M059J (cell line): ENCODE measurements at places on chromosomes 7 and 10. TPM values are rescaled to one million over a fixed set of nuclear protein-coding genes. Genes with fewer than 3 reads are reported as not detected.

The SLC18A2 gene
- total RNA-seq: not detected in 2 replicates

- DNase-seq: no peak
Measured at GRCh38 chr10:72821606-72822005, 71.9 kb upstream of the OIT3 start.

- DNase-seq: no peak
Measured at GRCh38 chr10:34151931-34152330, 663.2 kb downstream of the PARD3 start.

DNA sequence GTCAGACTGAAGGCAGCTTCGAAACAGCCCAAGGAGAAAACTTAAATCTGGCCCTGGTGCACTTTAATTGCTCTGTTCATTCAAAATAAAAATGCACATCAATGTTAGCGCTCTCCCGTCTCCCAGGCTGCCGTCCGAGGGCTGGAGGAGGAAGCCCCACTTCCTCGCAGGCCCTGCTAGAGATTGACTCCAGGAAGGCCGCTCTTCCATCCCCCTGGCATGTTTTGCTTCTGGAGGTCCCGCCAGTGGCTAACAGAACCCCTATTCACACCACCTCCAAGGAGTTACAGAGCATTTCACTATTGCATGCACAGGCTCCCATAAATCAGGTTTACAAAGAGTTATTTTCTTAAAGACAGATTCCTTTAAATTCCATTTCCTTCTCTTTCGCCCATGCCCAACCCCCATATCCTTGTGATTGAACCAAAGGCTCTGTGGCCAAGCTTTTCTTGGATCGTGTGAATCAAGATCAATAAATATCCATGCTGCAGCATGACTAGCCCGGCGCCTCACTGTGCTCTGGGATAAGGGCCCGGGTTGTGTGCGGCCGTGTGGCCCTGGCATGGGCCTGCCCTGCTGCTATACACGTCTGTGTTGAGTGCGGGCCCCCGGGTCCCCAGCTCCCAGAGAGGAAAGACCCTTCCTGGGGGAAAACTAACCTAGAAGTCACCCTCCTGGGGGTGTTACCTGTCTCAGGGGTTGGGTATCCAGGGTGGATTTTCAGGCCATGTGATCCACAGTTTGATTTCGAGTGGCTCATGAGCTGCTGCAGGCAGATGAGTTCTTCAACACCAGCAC is 118.7 kb upstream of the GDF10 start:
- no peak for DNase-seq

The SLC39A12 gene
- not detected in 2 replicates for total RNA-seq

DNA sequence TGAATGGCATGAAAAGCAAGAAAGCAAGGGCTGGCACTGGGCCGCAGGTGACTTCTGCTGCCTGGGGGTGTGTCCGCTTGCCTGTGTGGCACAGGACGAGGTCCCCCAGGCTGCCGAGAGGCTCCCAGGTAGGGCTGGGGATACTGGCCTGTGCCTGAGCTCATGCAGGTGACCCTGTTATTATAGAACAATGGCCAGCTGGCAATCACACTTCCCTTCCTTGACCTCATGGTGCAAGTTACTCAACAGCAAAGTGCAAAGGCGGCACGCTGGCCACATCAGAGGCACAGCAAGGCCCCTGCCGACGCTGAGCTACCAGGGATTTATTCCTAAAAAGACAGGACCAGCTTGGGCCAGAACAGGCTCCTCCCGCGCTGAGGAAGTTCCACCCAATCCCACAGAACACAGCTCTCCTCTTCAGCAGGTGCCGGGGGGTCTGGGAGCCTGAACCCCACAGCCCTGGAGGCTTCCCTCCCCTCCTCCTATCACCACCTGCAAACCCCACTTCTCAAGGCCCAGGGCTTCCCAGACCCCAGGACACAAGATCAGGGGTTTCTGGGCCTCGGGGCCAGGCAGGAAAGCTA is 1.4 kb upstream of the ADAM8 start:
- no peak for DNase-seq

GRCh38 chr10:11299125-11299524 is 281.5 kb downstream of the CELF2 start:
- DNase-seq: no peak

DNA sequence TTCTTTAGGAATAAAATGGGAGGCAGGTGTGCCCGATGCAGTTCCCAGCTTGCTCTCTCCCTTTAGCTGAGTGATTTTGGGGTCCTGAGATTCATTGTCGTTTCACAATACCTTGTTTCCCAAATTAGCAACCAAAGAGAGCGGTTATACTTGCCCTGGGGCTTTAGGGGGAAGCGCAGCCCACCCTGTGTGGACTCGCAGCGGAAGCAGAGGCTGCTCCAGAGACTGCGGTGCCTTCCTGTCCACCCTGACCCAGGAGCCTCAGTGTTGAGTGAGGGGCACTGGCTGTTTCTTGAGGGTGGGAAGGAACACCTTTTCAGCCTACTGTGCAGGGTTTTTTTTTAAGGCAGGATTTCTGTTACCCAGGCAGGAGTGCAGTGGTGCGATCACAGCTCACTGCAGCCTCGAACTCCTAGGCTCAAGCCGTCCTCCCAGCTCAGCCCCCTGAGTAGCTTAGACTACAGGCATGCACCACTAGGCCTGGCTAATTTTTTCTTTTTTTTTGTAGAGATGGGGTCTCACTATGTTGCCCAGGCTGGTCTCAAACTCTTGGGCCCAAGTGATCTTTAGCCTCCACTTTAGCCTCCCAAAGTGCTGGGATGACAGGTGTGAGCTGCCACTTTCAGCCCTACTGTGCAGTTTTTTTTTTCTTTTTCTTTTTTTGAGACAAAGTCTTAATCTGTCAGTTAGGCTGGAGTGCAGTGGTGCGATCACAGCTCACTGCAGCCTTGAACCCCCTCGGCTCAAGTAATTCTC is 67.0 kb downstream of the DNAJB6 start:
- no peak for DNase-seq

DNA sequence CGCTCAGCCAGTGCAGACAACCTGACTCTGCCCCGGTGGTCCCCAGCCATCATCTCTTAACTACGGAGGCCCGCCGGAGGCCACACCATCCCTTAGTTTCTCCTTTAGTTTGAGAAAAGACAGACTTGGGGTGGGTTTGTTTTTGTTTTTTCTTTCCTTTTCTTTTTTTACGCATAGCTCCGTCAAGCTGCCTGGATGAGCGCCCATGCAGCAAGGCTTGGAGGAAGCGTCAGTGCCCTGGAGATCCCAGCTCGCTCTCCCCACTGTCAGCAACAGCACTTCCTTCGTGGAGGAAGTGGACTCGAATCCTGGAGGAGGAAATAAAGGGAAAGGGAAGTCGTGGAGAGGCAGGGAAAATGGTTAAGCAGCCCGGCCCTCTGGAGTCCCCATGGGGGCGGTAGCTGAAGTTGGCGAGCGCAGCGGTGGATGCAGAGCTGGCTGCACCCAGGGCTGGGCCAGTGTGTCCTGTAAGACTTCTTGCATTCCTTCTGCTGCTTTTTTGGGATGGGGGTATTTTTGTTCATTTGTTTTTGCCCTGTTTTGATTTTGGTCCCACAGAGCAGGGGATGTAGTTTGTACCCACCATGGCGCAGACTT is 35.9 kb upstream of the GJD4 start:
- no peak for DNase-seq

DNA sequence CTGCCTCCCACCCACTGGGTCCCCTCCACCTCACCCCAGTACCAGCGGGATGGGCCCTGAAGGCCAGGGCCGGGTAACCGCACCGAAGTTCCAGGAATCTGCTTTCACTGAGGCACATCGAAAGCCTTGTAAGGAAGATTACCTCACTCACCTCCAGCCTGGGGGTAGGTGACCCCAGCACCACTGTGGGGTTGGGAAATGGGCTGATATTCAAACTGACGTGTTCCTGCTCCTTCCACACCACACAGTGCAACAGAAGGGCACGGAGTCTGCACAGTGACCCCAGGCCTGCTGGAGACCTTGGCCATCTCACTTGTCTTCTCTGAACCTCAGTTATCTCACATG is 29.8 kb downstream of the NPS start:
- DNase-seq: no peak

The PRKAR2B gene
- total RNA-seq: 7.0 and 7.7 TPM in 2 replicates

DNA sequence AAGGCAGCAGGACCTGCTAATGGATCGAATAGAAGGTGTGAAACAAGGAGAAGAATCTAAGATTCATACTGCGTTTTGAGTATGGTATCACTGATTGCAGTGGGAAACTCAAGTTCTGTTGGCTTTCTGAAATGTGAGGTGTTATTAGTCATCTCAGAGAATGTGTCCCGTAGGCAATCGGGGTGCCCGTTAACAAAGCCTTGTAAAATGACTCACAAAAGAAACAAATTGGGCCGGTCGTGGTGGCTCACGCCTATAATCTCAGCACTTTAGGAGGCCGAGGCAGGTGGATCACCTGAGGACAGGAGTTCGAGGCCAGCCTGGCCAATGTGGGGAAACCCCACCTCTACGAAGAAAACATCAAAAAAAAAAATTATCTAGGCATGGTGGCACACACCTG is 118.2 kb upstream of the C7orf33 start:
- peak; percentile 61 for DNase-seq

- DNase-seq: no peak
Measured at GRCh38 chr7:30682212-30683083, at the start of gene CRHR2. TSS of gene CRHR2 (minus strand) at chr7:30682456. CDS start at chr7:30682280, 176 bp downstream.

- peak; percentile 56 for DNase-seq
Measured at GRCh38 chr10:19702215-19702614, 114.0 kb upstream of the PLXDC2 start.

DNA sequence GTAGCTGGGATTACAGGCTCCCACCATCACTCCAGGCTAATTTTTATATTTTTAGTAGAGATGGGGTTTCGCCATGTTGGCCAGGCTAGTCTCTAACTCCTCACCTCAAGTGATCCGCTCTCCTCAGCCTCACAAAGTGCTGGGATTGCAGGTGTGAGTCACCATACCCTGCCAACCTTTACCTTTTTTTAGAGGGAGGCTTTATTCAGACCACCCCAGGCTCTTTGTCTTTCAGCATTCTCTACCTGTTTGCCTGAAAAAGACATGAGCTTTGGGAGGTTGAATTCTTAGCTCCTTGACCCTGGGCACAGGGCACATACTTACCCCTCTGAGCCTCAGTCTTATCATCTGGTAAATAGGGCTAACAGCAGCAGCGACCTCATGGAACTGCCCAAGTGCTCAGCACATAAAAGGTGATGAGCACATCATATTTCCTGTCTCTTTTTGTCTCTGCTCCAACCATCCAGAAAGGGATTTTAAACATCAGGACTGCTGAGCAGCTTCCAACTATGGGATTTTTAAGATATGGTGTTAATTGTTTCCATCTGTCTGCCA is 17.0 kb downstream of the FRMPD2 start:
- DNase-seq: no peak

The PLEKHS1 gene
- total RNA-seq: 1.0 and 1.1 TPM in 2 replicates

DNA sequence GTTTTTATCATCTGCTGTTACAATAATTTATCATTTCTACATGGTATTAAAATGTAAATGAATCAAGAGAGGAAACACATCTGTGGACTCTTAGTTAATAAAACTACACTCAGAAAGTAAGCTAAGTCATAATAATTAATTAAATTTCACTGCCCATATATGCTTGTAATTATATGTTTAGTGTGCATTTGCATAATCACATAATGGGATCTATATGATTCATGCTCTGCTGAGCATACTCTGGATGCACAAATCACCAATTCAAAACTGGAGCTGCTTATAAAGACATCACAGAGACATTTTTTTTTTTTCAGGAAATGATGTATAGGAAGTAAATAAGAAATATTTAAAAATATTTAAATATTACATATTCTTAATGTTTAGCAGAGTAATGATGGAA is 151.6 kb upstream of the STEAP4 start:
- no peak for DNase-seq

DNA sequence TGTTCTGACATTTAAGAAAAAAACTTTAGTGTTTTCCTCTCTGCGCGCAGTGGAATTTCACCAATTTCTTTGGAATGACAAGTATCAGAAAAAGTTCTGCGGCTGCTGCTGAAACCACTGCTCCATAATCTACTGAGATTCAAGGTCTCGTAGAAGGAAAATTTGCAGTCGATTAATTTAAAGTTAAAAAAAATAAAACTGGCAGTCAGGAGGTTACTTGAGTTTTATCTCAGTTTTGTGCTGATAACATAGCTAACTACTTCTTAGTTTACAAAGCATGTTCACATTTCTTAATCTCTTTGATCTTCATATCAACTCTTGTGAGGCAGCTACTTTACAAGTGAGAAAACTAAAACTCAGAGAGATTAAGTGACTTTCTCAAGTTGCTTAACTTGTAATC is 18.2 kb upstream of the CALD1 start:
- DNase-seq: no peak

- no peak for DNase-seq
Measured at GRCh38 chr10:103921750-103922195, 3.8 kb upstream of the STN1 start.

DNA sequence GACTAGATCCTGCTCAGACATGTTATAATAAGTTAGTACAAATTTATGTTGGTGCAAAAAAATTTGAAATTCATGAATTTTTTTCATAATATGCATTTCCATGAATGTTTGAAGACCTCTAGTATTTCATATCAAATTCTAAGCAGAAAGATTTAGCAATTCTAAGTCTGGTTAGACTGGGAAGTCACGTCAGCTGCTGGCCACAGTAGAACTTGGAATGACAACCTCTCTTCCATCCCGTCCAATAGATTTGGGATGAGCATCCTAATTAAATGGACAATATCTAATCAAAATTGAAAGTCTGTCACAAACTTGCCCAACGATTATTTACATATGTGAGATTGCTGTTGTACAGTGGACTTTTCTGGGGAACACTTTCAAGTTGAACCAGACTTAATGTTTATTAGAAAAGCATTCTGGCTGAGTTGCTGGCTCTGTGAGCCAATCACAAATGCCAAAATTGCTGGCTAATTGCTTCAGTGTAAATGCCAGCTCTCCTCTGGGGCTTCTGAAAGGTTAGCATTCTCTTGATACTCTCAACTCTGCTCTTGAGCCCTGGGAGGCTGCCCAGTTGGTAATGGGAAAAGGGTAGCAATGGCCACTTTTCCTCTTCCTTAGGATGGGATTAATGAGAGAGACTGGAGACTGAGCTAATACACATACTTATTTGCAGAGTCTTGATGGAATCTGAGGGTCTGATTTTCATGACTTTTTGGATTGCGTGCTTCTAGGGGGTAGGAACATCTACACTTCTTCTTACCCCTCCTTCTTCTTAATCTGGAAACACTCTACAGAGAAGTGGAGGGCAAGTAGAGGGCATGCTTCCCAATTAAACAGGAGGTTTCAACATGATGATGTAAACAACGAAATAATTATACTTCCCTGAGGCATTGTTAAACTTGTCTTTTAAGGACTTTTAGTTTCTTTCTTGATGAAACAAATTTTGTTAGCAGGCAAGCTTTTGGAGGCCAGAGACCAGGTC is 253.5 kb downstream of the BAMBI start:
- DNase-seq: no peak

The OR2A1 gene
- total RNA-seq: 0.05 TPM in 1 of 2 replicates, not detected in the other

GRCh38 chr10:58220769-58221451 is 46.8 kb downstream of the IPMK start:
- peak; percentile 49 for DNase-seq

The VSTM2A gene
- not detected in 2 replicates for total RNA-seq

DNA sequence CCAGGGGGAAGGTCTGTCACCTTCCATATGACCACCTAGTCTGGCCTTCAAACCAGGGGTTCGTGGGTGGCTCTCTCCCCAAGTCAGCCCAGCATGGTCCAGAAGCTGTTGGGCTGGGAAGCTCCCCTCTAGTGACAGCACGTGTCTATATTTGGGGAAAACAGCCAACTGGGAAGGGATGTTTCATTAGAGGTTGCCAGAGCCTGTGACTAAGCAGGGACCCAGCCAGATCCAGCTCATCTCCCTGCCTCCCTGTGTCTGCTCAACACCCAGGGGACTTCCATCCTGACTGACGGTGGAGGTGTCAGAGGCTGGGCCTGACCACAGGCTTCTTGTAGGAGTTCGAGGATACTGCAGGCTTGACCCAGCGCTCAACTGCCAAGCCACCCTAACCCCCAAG is 10.5 kb downstream of the STYXL1 start:
- peak; percentile 74 for DNase-seq
